ENCODE measurements at places on chromosomes 1 and 21.

- no peak for DNase-seq
Observed at GRCh38 chr1:151783796-151784195, 6.5 kb downstream of the TDRKH start.

- no peak for DNase-seq
Observed at GRCh38 chr1:86523670-86524354, 23.1 kb upstream of the CLCA4 start.

- DNase-seq, result no peak
Observed at GRCh38 chr1:234536741-234537140, 57.8 kb upstream of the TARBP1 start.

DNA sequence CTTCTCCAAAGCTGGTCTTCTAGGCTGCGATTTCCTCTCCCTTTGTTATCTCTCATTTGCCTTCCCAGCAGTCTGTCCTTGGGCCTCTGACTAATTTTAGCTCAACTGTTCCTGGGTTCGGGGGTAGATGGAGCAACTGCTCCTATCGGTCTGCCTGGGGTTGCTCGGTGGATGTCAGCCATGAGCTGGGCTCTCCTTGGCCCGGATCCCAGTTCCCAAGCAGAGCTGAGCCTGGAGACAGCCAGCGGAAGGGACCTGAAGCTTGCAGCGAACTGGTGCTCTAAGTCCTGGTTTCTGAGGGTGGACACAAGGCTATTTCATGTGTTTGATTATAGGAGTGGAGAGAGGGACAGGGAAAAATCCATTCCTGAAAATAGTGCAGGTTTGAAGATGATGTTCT, 423.0 kb downstream of the RPS6KC1 start:
- DNase-seq, result no peak

DNA sequence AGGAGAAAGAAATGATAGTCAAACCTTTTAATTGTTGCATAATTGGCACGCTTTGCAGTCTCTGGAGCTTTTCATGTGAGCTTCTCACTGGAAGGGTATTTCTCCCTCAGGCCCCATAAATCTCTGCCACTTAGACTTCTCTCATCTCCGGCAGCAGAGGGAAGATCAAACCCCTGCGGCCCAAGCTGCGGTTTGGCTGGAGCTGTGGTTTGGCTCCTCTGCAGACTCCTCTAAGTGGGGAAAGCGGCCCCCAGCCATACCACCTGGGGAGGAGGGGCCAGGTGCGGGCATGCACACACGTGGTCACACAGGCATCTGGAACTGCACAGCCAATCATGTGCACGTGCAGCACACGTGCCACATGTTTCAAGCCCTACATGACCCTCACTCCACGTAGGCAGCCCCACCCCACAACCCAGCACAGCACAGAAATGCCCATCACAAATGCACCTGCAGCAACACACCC, 58.3 kb downstream of the UBE2T start:
- DNase-seq, result no peak

GRCh38 chr1:6996371-6996770, 211.1 kb downstream of the CAMTA1 start:
- DNase-seq, result peak; percentile 40

- DNase-seq, result peak; percentile 77
Observed at GRCh38 chr1:15740924-15741850, 1.1 kb upstream of the TMEM82 start.

- DNase-seq, result no peak
Observed at GRCh38 chr1:180370188-180370587, 132.2 kb downstream of the ACBD6 start.

- DNase-seq, result no peak
Observed at GRCh38 chr1:175563236-175563895, 180.0 kb downstream of the TNR start.

DNA sequence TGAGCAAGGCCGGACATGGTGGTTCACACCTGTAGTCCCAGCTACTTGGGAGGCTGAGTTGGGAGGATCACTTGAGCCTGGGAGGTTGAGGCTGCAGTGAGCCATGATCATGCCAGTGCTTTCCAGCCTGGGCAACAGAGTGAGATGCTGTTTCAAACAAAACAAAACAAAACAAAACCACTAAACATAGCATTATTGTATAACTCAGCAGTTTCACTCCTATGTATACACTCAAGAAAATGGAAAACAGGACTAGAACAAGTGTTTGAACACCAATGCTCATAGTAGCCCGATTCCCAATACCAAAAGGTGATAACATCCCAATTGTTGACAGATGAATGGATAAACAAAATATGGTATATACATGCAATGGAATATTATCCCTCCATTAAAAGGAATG, 1.3 kb upstream of the SPATA21 start:
- DNase-seq, result no peak

DNA sequence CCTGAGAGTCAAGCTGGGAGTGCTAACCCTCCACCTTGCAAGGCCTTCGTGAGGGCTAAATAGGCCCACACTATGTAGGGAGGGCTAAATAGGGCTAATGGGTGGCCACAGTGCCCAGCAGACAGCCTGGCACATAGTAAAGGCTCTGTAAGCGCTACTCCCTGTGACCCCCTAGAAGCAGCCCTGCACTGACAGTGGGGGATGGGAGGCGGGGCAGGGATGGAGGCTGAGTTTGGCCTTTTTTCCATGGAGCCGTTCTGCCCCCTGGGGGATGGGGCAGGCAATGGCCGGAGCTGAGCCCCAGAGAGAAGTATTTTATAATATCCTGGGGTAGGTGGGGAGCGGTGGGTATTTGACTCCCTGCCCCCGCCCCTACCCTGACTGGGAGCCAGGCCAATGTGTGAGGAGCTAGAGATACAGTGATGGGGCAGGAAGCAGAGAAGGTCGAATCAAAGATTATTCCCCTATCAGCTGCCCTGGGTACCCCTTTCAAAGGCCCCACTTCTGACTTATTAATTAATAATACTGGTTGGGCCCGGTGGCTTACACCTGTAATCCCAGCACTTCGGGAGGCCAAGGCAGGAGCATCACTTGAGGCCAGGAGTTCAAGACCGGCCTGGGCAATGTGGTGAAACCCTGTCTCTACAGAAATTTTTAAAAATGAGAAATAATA, 42.3 kb downstream of the LACTBL1 start:
- DNase-seq, result peak; percentile 46

DNA sequence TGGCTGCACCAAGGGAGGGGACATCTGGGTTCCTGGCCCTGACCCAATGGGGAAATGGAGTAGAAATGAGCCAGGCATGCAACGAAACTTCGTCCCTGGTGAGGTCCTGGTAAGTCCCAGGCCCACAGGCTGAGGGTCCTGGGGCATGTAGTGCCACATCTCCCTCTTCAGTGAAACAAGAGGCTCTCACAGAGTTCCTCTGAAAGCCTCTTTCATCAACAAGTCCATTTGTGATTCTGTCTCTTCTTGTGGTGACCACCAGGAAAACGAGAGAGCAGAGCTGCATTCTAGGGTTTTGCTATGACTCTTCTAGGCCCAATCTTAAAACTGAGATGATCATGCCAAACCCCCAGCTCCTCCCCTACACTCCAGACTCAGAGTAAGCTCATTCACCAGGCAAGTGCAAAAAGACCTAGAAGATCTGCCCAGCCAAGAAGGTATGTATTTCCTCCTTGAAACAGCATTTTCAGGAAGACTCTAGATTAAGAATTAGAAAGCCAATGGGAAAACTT, 24.3 kb upstream of the RNF220 start:
- DNase-seq, result peak; percentile 4

DNA sequence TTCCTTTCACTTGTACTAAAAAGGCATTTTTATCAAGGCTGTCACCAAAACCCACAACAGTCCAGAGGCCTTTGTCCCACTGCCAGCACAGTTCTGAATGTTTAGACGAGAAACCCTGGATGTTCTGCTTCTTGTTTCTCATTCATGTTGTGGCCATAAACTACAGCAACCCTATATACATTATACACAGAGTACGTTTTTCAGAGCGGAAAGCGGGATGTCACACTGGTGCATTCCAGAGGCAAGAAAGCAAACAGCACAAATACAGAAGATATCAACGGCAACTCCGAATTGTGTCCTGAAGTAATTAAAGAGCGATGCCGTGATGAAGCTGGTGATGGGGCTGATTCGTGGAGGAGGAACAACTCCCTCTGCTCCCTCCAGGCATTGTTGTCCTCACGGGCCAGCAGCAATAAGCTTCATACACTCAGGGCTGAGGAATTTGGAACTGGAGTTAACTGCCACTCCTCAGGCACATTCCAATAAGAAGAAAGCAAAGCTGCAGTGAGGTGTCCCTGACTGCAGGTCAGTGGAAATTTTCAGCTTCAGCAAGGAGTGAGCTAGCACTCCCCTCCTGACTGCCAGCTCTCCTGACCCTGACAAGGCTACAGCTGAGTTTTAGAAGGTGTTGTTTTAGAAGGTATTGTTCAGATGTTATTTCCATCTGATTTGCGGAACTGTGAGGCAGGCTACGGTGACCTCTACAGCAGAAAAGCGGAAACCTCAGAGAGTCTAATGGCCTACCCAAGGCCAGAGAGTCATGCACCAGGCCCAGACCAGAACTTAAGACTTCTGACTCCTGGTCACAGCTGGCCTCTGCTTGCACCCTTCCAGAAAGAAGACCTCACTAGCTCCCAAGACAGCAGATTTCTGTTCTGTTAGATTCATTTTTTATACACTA, 149.0 kb downstream of the TGFBR3 start:
- no peak for DNase-seq

GRCh38 chr21:30081506-30081905, 85.1 kb downstream of the CLDN17 start:
- no peak for DNase-seq

- DNase-seq, result no peak
Observed at GRCh38 chr1:227322376-227322775, 4.1 kb upstream of the CDC42BPA start.

- DNase-seq, result no peak
Observed at GRCh38 chr1:33117440-33118085, 36.6 kb downstream of the AZIN2 start.

DNA sequence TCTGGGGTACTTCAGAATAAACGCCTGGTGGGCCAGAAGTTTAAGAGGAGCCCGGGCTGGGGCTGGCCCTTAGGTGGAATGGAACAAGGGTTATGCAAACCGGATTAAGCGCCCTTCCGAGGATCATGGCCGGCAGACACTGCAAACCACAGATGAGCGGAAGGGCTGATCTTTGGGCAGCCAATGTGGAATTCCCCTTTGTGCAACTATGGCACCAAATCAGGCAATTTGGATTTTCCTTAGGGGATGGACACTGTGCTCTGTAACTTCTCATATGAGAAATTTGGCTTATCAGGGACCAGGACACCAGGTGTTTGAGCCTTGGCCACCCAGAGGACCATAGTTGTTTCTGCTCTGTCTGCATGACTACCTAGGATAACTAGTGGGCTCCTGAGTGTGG, 5.7 kb upstream of the IL10 start:
- no peak for DNase-seq

- no peak for DNase-seq
Observed at GRCh38 chr1:191804311-191804710, 354.0 kb upstream of the RGS18 start.

DNA sequence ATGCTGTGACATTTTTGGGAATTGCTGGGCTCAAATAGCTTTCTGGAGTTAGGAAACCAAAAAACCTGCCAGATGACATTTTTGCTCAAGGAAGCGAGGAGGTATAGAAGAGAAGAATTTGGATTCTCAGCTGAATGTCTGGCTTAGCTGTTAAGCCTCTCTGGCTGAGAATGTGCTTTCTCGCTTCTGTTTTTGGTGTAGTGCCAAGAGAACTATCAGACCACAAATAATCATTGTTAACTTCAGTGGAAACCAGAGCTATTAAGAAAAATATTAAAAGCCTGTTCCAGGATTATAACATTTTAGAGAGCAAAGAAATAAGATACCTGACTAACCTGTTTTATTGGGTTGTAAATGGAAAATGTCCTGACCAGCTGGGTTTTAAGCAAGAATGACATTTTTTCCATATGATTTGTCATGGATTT, 39.5 kb upstream of the DIPK1A start:
- DNase-seq, result no peak

- peak; percentile 4 for DNase-seq
Observed at GRCh38 chr1:206577626-206578025, 34.6 kb downstream of the EIF2D start.

Data from activated CD4-positive, alpha-beta T cell treated with anti-CD3 and anti-CD28 coated beads, Interleukin-2, Interleukin-6, amounts not matched to agents 100 ng/mL and 50 ng/mL, durations not matched to agents 16 hours and 8 hours (primary cell).